Prostate gland (tissue), 2 donors: ENCODE measurements at places on chromosomes 16 and 17. TPM values are rescaled to one million over a fixed set of nuclear protein-coding genes. Genes with fewer than 3 reads are reported as not detected.

Gene UNC45B
- total RNA-seq: 0.96 TPM

Gene TMEM238L
- 7.7 TPM for total RNA-seq

Gene PLXDC1
- total RNA-seq: 3.9 TPM

Gene ABCC12
- total RNA-seq: not detected

Gene PLD2
- total RNA-seq: 25.7 TPM

Gene GLIS2
- 10.5 TPM for total RNA-seq

Gene SCIMP
- total RNA-seq: 0.68 TPM

Gene RPUSD1
- total RNA-seq: 22.0 TPM

Gene TPPP3
- 3.4 TPM for total RNA-seq

Gene KCNG4
- not detected for total RNA-seq

Gene RRAD
- total RNA-seq: 37.0 TPM

Gene STAC2
- 3.9 TPM for total RNA-seq

Gene CCL17
- total RNA-seq: not detected

Gene ABCC11
- total RNA-seq: 1.5 TPM

Gene CD300H
- total RNA-seq: not detected

Gene KRT33A
- not detected for total RNA-seq

Gene EVPLL
- 1.7 TPM for total RNA-seq

Gene HBQ1
- total RNA-seq: not detected

Gene NLRC3
- 0.87 TPM for total RNA-seq

Gene ARL5C
- not detected for total RNA-seq

Gene EPX
- total RNA-seq: not detected
